ENCODE measurements at places on chromosomes 4 and X.
A peak's percentile ranks its signal among the peaks of the same experiment; 100 is the strongest.

GRCh38 chr4:152997771-152998487 is 61.8 kb downstream of the FHDC1 start:
- DNase-seq: no peak

DNA sequence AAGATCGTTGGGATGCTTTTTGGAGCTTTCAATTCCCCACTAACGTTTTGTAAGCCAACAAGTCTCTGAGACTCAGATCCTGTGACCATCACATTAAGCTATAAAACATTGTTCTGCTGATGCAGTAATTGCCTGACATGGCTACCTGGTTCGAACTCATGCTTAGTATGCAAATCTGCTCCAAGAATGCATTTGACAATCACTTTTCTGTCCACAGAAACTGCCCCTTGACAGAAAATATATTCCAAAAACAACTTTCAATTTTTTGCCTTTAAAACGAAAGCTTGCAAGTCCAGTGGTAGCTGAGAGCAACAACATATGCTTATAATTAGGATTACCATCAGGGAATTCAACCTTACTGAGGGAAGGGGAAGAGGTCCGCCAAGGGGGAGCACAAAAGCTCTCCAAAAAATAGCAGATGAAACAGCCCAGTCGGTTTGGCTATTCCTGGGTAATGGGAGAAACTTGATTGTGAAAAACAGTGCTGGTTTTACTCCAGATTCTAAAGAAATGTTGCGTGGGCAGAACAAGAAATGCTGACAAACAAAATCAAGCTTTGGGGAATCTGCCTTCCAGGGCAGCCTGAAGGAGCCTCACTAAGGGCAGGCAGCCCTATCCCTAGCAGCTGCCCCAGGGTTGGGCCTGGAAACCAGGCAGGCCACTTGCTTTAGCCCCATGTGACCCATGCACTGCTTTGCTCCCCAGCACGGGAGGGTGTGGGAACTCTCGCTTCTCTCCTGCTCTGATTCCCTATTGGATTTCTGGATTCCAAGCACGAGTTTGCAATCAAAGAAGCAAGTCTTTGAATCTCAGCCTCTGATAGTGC is 160.7 kb upstream of the LDB2 start:
- DNase-seq: no peak

DNA sequence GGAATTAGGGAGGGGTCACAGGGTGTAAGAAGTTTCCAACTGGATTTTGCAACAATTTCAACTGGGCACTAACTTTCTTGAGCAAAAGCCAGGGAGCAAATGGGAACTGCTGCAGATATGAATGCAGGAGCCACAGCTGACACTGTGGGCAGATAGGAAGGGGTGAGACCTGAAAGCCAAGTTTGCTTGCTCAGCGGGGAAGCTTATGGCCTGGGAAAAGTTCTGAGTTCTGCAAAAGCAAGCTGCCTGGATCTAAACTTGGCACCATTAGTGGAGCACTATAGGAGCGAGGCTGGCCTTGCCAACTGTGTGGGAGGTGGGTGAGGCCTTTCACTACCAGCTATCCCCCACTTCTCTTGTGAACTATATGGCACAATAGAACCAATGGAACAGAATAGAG is 11.1 kb downstream of the CYSLTR1 start:
- no peak for DNase-seq

DNA sequence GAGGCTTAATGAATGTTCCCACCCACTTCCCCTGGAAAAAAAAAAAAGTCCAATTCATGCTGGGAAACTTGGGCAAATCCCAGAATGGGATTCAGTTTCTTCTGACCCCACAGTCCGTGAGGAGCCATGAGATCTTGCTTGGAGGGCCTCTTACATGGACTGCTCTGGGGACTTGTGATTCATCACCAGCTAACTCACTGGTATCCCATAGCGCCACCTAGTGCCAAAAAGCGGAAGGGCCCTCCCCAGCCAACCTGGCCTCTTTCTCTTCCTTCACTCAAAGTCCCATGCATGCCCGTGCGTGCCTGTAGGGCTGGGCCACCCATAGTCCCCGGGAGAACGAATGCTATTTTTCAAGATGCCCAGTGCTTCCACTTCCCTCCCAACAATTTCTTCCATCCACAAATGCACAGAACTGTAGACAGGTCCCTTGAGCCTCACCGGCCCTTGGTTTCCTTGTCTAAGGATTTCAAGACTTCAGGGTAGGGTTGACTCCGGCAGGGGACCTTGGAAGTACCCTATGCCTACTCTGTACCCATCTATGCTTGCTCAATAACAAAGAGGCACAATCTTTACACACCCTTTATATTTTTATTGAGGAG is 5.1 kb downstream of the RTL5 start:
- peak; percentile 63 for DNase-seq

DNA sequence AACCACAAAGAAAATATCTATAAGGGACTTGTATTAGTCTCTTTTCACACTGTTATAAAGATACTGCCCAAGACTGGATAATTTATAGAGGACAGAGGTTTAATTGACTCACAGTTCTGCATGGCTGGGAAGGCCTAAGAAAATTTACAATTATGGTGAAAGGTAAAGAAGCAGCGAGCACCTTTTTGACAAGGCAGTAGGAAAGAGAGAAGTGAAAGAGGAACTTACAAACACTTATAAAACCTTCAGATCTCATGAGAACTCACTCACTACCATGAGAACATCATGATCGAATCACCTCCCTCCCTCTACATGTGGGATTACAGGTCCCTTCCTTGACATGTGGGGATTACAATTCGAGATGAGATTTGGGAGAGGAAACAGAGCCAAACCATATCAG is 856.0 kb downstream of the TRAM1L1 start:
- DNase-seq: no peak

GRCh38 chr4:71689822-71690221 is 94.1 kb downstream of the GC start:
- no peak for DNase-seq

DNA sequence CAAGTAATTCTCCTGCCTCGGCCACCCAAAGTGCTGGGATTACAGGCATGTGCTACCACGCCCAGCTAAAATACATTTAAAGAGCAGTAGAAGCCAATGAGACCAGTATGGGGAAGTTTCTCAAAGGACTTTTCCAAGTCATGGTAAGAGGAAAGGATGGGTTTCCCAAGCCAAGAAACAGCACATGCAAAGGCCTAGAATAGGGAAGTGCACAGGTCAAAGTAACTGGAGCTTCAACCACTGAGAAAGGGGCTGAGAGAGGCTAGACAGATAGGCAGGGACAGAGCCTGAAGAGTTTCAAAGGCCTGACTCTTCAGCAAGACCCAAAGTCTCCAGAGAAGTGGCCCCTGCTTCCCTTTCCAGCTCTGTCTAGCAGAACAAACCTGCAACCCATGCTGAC is 162.1 kb downstream of the CORIN start:
- no peak for DNase-seq

GRCh38 chr4:154858166-154858565 is 77.1 kb downstream of the RBM46 start:
- DNase-seq: no peak

- DNase-seq: peak; percentile 26
These were observed 47.0 kb upstream of the MID1IP1 start for GRCh38 chrX:38754102-38754790.

DNA sequence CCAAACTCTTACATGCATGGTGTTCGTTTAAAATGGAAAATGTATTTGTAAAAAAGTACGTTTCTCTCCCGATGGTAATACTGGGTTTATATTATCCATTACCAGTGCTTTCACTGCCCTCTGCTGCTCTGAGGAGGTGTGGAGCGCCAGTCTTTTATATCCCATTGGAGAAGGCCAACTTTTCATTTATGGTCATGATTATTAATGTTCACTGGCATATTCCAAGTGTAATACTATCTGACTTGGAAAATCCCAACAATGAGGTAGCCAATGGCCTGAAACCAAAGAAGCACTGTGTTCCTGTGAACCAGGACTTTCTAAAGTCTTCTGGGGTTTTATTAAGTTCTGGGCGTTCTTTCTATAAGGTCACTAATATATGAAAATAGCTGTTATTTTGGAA is 80.7 kb downstream of the SYNPO2 start:
- no peak for DNase-seq

DNA sequence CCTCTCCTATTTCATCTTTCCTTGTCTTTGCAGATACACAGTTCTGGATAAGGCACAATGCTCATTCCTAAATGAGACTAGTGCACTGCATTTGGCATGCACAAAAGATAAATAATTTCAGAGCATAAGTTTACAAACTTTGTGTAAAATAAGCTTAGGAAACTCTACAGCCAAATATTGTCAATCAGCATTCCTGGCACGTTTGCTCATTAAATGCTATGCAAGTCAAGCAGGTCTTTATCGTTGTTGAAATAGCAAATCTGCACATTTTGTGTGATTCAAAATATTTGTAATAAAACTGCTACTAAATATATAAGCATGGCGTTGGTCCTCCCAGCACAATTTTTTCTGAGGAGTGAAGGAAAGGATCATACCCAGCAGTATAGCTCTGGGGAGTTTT is 322.1 kb upstream of the NOCT start:
- no peak for DNase-seq

GRCh38 chr4:2943364-2944090 is 19.7 kb downstream of the NOP14 start:
- no peak for DNase-seq

DNA sequence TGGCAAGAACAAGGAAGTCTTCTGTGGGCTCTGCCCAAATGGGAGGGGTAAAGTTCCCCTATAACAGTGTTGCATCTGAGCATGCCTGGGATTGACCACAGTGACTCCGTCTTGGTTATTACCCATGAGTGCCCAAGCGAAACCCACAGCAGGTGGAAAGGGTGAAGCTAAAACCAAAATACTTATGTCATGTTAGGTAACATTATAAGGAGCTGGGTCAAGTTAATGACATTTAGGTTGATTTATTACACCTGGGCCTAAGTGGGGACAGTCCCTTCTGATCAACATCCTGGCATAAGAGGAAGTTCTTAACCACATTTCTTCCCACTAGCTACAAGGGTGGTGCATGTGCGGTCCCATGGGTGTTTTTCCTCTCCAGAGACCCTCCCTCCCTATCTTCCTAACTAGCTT is 1.3 kb upstream of the ZNF732 start:
- DNase-seq: no peak

- no peak for DNase-seq
These were observed 684.0 kb upstream of the MAGEB2 start for GRCh38 chrX:29531336-29531735.

DNA sequence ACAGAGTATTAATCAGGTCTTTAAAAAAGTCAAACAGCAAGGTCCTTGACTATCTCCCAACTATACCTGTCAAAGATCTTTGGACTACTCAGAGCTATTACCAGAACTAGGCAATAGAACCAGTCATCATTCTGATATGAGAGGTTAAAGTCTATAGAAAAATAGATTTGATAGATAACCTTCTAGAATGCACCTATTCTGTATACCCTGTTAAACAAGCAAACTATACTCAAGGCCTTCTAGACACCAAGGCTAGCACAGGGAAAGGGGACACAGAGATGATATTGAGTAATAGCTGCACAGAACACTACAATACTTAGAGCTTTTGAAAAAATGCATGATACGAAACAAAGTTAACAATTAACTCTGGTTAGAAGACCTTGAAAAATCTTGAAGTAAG is 149.5 kb downstream of the NR3C2 start:
- DNase-seq: no peak

- DNase-seq: no peak
These were observed 642.3 kb upstream of the CPEB2 start for GRCh38 chr4:14359991-14360390.

DNA sequence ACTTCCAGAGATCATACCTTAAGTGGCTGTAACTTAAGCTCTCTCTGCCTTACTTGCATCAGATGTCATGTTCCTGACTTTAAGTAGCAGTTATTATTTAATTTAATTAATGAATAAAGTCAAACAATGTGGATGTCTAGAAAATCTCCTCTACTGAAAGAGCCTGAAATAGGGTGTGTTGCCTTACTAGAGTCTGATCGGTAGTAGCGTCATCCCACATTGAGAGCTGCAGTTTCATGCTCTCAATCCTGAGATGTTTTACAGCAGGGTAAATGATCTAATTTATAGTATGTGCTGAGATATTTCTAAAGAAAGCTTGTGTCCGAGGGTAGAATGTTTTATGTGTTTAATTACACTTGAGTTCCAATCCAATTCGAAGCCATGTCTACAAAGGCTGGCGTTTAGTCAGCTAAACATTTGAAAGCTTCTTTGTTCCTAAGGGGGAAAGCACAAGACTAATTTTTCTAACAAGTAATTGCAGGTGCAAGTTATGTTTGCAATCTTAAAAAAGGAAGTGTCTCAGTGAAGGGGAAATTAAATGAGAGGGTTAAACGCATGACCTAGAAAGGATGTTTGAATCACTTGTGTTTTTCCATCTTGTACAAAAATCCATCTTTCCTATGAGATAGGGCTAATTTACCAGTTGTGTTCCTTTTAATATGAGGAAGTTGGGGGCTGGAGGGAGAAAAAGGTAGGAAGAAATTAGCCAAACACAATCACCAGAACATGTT is 391.0 kb upstream of the MAGEB2 start:
- DNase-seq: no peak

DNA sequence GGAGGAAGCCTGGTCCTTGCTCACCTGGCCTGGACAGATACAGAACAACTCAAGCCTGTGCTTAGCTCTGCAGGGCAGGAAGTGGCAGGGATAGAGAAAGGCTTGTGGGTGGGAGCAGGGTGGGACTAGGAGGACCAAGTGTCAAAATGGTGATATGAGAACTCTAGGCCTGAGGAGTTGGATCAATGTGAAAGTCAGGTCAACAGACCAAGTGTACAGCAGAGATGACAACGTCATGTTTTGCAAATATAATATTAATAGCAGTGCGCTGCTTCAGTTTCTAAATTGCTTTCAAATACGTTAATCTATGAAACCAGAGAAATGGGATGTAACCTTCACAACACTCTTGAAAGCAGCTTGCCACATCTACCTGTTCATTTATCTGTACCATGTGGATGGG is 114.2 kb upstream of the MAP3K15 start:
- DNase-seq: no peak

DNA sequence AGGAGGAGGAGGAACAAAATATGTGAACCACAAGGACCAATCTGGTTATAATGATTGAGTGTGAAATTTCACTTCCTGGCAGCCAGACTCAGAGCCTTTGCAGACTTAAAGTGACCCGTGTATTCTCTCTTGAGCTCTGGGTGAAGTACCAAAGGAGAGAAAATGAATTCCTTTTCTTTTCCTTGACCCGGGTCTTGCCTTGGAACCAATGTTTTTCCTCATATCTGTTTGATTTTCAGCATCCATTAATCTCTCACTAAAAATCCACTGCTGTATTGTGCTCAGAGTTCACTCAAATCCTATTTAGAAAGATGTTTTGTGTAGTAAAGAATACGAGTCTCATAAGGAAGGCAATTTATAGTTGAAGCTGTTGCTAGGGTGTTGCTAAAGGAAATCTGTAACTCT is 78.3 kb upstream of the C1QTNF7 start:
- no peak for DNase-seq

- DNase-seq: no peak
These were observed 202.2 kb upstream of the FAT4 start for GRCh38 chr4:125112536-125112935.
